ENCODE measurements at places on chromosomes 1 and 21.

DNA sequence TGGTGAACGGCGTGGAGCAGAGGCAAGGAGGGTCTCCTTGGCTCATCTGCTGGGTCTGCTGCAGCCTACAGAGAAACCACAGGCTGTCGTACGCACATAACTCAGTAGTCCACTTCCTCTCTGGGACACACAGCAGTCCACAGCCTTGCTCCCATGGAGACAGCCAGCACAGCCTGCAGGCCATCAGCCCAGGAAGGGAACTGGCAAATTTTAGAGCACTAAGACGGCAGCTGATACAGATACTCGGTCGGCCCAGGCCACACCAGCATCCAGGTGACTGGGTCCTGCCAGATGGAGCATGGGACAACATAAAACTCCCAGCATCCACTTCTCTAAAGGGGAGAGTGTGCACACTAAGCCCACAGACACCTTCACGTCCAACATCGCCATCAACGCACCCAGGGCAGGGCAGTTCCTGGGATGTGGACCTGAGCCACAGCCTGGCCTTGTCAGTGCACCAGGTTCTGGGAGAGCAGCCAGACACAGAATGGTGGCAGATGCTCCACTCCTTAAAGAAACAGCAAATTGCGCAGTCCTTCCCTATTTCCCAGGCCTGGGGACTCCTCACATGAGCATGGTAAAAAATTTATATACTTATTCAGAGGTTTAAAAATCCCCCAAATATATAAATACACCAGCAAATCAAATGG lies 247.1 kb upstream of the RAB4A start:
- no peaks in the 10 kb centered on the region for H3K4me1 ChIP-seq
- peaks cover 9% of the 10 kb centered on the region for H3K27me3 ChIP-seq
- DNase-seq, result no peak
- no peaks in the 10 kb centered on the region for H3K36me3 ChIP-seq

DNA sequence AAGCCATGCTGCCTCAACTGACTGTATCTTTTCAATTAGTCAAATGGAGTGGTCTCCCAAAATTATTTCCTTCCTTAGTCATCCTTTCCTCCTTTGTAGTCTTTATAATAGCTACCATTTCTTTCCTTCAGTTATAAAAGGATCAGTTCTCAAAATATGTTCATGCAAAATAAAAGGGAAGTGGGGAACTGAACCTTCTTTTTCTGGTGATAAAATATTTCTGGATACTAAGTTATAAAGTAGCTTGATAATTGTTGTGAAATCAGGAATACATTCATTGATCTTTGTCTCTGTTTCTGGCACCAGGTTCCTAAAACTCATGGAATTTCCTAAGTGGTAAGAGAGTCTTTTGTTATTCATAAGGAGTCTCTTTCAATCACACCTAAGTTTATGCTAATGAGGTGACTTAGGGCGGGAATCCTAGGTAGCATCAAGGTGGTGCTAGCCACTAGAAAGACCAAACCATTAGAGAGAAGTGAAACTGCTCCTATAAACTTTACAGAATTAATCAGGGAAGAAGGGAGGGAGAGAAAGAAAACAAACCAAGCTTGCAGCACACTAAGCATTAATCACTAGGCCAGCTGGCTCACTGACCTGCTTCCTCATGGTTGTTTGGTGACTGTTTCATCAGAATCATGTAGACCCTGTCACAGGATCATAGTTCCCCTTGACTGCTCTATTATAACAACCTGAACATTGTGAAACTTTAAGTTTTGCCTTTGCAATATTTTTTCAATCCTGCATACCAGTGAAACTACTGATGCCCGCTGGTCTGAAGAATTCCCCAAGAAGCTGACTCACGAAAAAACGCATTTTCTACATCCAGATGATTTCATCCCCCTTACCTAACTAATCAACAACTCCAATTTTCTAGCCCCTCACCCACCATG lies 161.6 kb upstream of the PTBP2 start:
- peak; percentile 75 for DNase-seq
- H3K27me3 ChIP-seq, result no peaks in the 10 kb centered on the region
- H3K4me3 ChIP-seq, result no peak overlapping the region
- peak overlapping the region; percentile 68 for H3K27ac ChIP-seq

DNA sequence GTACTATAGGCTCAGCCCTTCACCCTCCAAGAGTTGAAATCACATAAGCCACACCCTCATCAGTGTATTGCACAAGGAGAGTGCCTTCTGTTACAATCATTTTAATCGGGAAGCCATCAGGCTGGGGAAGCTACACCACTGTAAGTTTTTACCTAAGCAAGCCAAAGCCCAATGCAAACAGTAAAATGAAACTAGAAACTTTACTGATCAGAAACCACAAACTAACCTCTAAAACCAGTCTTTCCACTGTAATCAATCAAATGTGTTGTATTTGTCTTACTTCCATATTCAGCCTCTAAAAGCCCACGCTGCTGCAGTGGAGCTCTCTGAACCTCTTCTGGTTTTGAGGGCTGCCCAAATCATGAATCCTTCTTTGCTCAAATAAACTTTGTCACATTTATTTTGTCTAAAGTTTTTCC lies 26.2 kb downstream of the CAPN8 start:
- H3K36me3 ChIP-seq, result peaks cover 46% of the 10 kb centered on the region
- peak; percentile 94 for DNase-seq

DNA sequence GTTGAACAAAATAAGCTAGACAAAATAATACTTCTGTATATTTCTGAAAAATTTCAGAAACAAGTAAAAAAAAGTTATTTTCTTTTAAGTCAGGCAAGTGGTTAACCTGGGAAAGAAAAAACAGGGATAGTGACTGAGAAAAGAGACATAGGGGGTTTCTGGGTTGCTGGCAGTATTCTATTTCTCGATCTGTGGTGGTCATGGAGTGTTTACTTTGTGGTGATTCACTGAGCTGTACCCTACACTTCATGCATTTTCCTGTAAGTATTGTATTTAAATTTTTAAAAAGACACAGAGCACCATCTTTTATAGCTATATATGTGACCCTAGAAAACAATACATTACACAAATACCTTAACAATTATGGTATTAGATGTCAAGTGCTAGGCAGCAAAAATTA lies 58.2 kb downstream of the ZNF644 start:
- DNase-seq, result no peak
- no peak overlapping the region for H3K4me3 ChIP-seq
- H3K27ac ChIP-seq, result no peak overlapping the region
- peaks cover 17% of the 10 kb centered on the region for H3K4me1 ChIP-seq

DNA sequence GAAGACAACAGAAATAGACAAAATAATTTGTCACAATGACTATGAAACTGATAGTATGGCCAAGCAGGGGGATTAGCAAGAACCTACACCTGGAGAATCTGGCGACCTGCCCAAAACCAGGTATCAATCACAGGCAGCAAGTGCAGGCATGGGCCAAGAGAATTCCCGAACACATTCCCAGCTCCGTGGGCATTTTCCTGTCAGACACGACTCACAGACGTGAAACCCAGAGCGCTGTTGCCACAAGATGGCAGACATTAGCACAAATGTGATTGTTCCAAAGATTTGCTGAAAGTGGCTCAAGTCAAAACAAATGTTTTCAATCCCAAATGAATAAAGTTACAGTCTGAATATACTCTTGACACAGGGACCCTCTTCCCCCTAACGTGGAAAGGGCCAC lies 36.8 kb downstream of the HLCS start:
- no peaks in the 10 kb centered on the region for H3K4me1 ChIP-seq
- no peaks in the 10 kb centered on the region for H3K27me3 ChIP-seq
- no peaks in the 10 kb centered on the region for H3K36me3 ChIP-seq

GRCh38 chr1:227844320-227845146 lies 29.1 kb downstream of the PRSS38 start:
- H3K27ac ChIP-seq, result no peak overlapping the region
- no peak overlapping the region for H3K4me3 ChIP-seq
- DNase-seq, result no peak
- H3K27me3 ChIP-seq, result no peaks in the 10 kb centered on the region
- H3K4me1 ChIP-seq, result no peaks in the 10 kb centered on the region
- H3K36me3 ChIP-seq, result no peaks in the 10 kb centered on the region

DNA sequence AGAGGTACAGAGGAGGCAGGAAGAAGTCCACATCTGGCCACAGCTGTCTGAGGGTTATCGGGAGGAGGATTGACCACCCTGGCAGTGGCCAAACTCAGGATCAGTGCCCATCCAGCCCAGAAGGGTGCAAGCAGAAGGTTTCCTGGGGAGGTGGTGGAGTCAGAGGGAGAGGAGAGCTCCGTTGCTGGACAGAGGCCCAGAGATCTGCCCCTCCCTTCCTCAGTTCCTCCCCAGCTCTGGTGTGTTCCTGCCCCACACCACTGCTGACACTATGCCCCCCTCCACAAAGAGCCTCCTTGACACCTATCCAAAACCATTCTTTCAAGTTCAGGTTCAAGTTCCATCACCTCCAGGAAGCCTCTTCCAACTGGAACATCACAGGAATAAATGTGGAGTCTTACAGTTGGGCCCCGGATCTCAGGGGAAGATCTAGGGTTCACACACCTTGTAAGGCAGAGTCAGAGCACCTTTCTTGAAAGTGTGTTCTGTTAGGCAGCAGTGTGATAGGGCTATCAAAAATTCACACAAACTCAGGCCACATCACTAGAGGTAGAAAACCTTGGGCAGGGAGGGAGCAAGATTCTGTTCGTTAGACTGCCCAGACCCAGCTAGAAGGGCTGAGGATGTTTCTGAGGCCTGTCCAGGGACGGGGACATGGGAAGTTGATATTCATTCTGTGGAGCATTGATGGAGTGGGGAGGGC lies 7.4 kb downstream of the LDLRAD1 start:
- no peak for DNase-seq
- H3K4me1 ChIP-seq, result peaks cover 10% of the 10 kb centered on the region
- no peak overlapping the region for H3K4me3 ChIP-seq
- H3K27me3 ChIP-seq, result no peaks in the 10 kb centered on the region
- H3K27ac ChIP-seq, result no peak overlapping the region
- H3K36me3 ChIP-seq, result no peaks in the 10 kb centered on the region

- H3K36me3 ChIP-seq, result 0 out of 2 replicates have a peak, but pooled peaks cover 8% of the 10 kb centered on the region
- peaks cover 38% of the 10 kb centered on the region for H3K4me1 ChIP-seq
- no peaks in the 10 kb centered on the region for H3K27me3 ChIP-seq
- H3K4me3 ChIP-seq, result peak overlapping the region; percentile 68
- no peak for DNase-seq
These were observed 3.1 kb downstream of the KCTD3 start for GRCh38 chr1:215569986-215570824.

GRCh38 chr21:28207436-28208173 lies 785.1 kb downstream of the LTN1 start:
- no peak overlapping the region for H3K4me3 ChIP-seq
- H3K27ac ChIP-seq, result no peak overlapping the region
- no peaks in the 10 kb centered on the region for H3K27me3 ChIP-seq
- no peaks in the 10 kb centered on the region for H3K36me3 ChIP-seq

GRCh38 chr1:109892561-109893368 lies 17.9 kb upstream of the CSF1 start:
- no peak for DNase-seq
- H3K27ac ChIP-seq, result no peak overlapping the region
- H3K4me3 ChIP-seq, result no peak overlapping the region
- no peaks in the 10 kb centered on the region for H3K36me3 ChIP-seq
- H3K27me3 ChIP-seq, result no peaks in the 10 kb centered on the region

GRCh38 chr1:234656070-234656895 lies 46.3 kb upstream of the IRF2BP2 start:
- peaks cover 13% of the 10 kb centered on the region for H3K36me3 ChIP-seq
- peaks cover 59% of the 10 kb centered on the region for H3K4me1 ChIP-seq
- no peak for DNase-seq
- peak overlapping the region; percentile 69 for H3K4me3 ChIP-seq
- no peaks in the 10 kb centered on the region for H3K27me3 ChIP-seq

- no peak overlapping the region for H3K4me3 ChIP-seq
- no peaks in the 10 kb centered on the region for H3K36me3 ChIP-seq
- no peaks in the 10 kb centered on the region for H3K27me3 ChIP-seq
These were observed 746 bp downstream of the MACF1 start for GRCh38 chr1:39205102-39205780.

GRCh38 chr21:45295576-45296365 lies 8.1 kb upstream of the POFUT2 start:
- H3K36me3 ChIP-seq, result no peaks in the 10 kb centered on the region
- no peak overlapping the region for H3K4me3 ChIP-seq
- no peaks in the 10 kb centered on the region for H3K4me1 ChIP-seq
- DNase-seq, result no peak

DNA sequence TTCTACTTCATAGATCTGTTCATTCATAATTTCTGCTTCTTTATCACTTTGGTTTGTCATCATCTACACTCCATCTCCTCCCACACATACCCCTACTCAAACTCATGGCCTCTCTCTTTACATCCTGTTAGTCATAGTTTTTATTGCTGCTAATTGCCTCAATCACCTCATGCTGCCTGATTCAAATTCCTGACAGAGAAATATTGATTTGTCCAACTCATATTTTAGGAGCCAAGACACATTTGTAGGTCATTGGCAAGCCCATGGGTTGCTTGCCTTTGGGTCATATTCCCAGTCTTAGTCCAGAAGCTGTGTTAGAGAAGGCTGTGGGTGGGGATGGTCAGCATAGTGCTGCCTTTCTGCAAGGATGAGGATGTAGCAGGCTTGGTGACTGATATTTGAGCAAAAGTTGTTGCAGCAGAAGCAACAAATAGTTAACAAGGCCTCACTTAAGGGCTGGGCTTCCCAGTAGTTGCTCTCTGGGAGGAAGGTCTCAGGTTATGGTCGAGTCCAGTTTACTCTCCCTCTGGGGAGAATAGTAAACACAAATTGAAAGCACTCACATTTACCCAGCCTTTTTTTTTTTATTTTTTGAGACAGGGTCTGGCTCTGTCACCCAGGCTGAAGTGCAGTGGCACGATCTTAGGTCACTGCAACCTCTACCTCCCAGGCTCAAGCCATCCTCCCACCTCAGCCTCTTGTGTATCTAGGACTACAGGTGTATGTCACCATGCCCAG lies 22.4 kb upstream of the EPS15 start:
- no peak overlapping the region for H3K4me3 ChIP-seq
- H3K4me1 ChIP-seq, result peaks cover 56% of the 10 kb centered on the region
- peak overlapping the region; percentile 71 for H3K27ac ChIP-seq
- no peaks in the 10 kb centered on the region for H3K36me3 ChIP-seq

- DNase-seq, result no peak
- H3K4me3 ChIP-seq, result no peak overlapping the region
- no peak overlapping the region for H3K27ac ChIP-seq
- H3K27me3 ChIP-seq, result no peaks in the 10 kb centered on the region
- 0 out of 2 replicates have a peak, but pooled peaks cover 4% of the 10 kb centered on the region for H3K4me1 ChIP-seq
These were observed 9.1 kb downstream of the SYTL1 start for GRCh38 chr1:27350663-27351540.

DNA sequence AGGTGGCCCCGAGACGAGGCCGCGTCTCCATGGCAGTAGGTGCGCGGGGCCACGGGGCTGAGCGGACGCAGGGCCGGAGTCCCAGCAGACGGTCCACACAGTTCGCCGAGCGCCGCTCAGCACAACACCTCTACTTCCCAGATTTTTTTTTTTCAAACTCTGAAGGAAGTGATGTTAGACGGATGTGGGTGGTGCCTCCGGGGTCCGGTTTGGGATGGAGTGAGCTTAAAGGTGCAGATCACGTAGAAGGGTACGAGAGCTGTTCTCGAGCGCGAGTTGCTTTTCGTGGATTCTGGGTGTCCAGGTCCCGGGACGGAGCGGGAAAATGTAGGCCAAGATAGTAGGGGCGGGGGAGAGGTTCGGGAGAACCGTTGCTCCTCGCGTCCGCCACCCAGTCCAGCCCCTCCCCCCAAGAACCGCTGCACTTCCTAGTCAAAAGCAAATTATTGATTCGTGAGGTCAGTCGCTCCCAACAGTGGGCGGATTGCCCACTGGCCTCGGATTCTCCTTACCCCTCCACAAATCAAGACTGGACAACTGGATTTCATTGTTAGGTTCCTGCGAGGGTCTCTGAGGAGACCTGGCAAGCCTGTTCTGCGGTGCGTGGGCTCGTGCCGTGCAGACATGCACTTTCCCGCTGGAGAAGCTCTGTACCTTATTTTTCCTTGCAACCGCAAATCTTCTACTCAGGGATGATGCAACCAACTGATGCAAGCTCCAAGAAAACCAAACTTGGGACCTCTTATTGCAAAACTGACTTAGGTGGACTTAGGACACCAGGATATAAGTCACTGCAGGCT lies at the start of gene TXNDC12:
Gene TXNDC12, minus strand, starts transcription at position 126 of the 800 bp plus-strand sequence. Its CDS starts 95 bp downstream, at position 31.
- peaks cover 18% of the 10 kb centered on the region for H3K36me3 ChIP-seq
- H3K4me1 ChIP-seq, result peaks cover 39% of the 10 kb centered on the region
- peak within 1 kb of the TSS; percentile 93 for H3K27ac ChIP-seq
